Left colon (tissue), 2 donors: ENCODE measurements at places on chromosomes 2 and 18.

DNA sequence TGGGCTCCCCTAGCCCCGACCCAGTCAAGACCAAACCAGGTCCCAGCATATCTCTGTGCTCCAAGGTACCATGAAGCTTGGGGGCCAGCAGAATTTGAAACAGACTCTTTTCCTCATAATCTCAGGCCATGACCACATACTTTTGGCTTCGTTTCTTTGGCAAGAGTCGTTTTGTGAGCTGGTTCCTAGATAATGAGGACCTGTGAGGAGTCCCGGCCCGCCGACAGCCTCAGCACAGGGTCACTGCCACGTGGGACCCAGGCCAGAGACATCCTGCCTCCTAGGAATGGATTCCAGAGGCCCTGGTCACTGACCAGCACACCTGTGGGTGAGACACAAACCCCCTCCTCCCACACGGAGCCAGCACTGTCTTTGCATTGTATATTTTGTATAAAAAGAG, 73.5 kb downstream of the VAPA start:
- no peak for DNase-seq

DNA sequence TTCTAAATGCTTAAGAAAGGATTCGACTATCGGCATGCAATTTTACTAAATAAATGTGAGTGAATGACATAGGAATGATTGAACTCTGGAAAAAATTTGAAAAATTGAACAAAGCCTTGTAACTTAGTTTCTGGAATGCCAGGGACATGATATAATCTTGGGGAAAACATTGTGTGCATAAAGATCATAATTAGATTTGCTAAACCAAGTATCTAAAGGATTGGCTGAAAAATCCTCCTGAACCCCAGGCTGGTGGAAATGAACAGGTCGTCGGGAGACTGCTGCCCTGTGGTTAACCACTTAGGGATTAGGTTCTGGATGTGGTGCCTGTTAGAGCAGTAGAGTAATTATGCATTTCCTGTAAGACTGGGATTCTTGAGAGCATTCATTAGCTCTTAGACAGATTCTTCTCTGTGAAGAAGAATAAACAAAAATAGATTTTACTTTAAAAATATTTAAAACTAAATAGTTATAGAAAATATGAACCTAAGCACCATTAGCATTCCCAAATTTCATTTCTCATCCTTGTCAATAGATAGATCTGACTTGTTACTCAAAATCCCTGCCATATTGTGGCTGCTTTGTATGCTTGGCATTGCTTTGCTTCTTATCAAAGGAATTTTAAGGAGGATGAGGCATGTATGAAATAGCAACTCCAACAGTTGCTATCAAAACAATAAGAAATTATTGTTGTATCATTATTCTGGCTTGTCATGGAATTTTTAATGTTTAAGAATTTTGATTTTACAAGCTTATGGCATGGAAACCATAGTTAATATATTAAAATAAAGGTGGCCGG, 55.9 kb downstream of the LYPD6B start:
- no peak for DNase-seq

DNA sequence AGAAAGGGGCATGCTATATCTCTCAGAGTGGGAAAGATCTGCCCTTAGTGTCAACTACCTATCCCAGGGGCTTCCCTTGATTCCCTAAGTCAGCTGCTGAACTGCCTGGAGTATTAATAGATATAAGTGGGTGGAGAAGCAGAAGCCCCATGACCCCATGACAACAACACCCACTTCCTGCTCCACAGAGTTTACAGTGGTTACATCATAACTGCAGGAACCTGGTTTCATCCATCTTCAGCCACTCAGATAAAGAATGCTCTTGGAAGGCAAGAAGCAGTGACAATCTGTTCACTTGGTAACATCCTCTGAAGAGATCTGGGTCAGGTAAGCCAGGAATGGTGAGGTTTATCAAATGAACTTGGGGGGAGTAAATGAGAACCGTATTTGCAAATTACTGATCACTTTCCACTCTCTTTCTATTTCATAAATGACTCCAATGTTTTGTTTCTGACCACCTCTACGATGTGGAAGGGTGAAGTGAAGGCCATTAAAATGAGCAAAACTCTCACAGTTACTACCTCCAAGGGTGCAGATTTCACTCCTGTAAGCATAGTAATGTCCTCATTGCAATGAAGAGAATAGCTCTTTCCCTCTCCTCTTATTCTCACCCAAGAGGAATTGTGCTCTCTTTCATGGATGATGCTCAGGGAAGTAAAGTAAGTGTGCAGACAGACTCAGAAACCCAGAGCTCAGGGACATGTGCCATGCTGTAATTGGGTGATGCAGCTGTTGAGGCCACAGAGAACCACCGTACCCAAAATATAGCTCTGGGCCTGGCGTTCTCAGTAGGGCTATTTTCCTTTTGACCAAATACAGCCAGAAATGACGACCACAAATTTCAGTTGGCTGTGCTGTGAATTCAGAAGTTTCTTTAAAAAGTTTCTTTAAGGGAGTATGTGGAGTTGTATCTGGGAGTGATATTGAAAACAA, 192.8 kb upstream of the APCDD1 start:
- DNase-seq = no peak

- DNase-seq = no peak
Observed at GRCh38 chr2:61272421-61273070, 110.6 kb downstream of the C2orf74 start.

- DNase-seq = no peak
Observed at GRCh38 chr2:178830451-178830850, 23.2 kb upstream of the TTN start.

DNA sequence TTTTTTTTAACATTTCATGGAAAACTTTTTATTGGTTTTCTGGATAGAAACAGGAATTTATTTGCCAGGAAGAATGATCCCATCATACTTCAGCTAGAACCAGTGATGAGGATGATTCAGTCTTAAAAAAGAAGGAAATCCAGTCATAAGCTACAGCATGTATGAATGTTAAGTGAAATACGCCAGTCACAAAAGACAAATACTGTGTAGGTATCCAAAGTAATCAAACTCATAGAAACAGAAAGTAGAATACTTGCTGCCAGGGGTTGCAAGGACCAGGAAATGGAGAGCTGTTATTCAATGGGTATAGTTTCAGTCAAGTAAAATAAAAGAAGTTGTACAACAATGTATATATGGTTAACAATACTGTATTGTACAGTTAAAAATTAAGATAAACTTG, 21.3 kb downstream of the PSME4 start:
- no peak for DNase-seq

GRCh38 chr18:5606951-5607350, 63.2 kb upstream of the EPB41L3 start:
- DNase-seq = no peak

- DNase-seq = no peak
Observed at GRCh38 chr18:73684647-73685046, 463.0 kb downstream of the FBXO15 start.

DNA sequence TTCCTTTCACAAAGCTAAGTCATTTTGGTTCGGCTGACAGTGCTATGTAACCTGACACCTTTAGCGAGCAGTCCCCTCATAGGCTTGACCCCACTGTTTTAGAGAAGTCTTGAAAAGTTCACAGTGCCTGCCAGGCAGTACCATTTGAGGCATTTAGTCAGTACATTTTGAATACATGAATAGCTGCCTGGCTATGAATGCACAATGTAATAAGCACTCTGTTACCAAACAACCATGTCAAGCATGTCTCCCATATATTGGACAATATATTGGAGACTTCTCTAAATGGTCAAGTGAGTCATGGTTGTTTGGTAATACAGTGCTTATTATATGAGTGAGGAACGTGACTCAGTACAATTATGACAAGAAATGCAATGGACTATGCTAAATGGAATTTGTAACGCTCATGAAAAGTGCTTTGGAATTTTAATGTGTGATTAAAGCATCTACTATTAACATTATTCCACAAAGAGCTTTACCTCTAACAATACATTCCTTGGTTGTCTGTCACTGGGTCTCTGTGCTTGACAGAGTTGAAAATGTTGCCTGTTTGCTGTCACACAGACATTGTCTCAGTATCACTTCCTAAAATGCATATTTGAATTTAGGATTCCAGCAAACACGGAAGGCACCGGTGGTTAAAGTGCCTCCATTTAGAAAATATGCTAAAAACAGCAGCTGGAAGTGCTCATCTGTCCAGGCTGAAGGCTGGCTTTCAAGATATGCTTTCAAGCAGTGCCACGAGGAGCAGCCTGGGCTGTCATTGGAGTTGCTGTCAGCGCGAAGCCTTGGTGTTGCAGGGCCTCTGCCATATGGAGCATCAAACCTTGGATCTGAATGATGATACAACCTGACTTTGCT, 458.6 kb downstream of the FBXO15 start:
- DNase-seq = no peak

GRCh38 chr18:35110554-35111485, 69.6 kb downstream of the MAPRE2 start:
- DNase-seq = no peak

GRCh38 chr2:86323273-86324021, 14.0 kb downstream of the REEP1 start:
- DNase-seq = no peak

DNA sequence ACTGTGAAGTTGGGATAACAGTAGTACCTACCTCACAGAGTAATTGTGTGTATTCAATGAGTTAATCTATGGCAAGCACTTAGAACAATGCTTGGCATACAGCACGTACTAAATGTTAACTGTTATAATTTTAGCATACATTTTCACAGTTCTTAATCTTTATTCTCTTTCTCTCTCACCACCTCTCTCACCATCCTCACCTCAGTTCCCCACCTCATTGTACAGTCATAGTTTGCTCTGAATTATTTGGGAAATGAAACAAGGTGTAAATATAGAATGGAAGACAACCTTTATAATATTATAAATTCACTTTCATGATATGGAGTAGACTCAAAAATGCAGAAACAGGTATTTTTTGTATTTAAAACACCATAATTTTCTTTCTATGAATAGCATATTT, 40.0 kb upstream of the DNAH7 start:
- no peak for DNase-seq

DNA sequence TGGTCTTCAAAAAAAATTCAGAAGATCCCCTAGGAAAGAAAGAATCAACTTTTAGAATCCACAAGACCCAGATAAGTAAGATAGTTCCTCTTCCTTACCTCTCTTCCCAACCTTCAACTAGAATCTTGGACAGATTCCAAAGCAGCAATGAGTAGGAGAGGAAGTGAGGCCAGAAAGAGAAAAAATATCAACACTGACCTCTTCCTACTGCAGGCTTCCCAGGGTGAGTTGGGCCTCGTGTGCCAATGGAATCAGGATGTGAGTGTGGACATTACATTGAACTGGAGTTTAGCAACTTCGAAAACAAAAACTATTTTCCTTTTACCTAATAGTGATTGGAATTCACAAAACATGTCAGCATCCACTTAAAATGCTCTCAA, 102.5 kb upstream of the PIEZO2 start:
- no peak for DNase-seq

DNA sequence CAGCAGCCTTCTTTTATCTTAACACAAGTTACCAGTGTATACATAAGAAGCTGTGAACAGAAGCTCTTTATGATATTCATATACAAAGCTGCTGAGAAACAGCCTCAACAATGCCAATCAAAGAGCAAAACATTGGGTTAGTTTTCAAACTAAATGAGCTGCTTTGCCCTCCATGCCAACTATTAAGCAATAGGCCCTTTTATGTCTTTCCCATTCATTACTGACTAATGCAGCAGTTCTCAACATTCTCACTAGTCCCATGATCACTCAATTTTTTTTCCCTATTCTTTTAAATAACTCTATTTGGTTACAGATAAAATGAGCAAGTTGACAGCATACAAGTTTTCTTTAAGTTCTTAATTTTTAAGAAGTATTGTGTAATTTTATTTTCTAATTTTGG, 57.9 kb upstream of the FRZB start:
- no peak for DNase-seq

GRCh38 chr18:69528435-69528834, 127.7 kb downstream of the DOK6 start:
- DNase-seq = no peak

- no peak for DNase-seq
Observed at GRCh38 chr2:239509373-239510143, 108.7 kb upstream of the HDAC4 start.

DNA sequence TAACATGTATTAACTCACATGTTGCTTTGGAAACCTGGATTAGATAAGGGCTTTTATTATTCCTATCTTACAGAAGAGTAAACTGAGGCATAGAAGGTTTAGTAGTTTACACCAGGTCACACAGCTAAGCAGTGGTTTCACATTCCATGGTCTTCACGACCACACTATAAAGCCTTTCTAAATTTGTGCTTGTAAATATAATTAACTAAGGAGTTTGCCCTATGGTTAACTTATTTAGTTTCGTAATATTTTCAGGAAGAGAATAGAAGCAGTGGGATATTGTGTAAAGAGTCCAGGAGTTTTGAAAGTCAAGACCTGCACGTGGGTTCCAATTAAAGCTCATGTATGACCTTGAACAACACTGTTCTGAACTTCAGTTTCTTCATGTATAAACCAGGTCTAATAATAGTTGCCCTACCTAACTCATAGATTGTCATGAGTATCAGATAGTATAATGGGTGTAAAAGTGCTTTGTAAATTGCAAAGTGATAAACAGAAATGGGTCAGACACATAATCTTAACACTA, 19.5 kb upstream of the SOS1 start:
- DNase-seq = no peak

DNA sequence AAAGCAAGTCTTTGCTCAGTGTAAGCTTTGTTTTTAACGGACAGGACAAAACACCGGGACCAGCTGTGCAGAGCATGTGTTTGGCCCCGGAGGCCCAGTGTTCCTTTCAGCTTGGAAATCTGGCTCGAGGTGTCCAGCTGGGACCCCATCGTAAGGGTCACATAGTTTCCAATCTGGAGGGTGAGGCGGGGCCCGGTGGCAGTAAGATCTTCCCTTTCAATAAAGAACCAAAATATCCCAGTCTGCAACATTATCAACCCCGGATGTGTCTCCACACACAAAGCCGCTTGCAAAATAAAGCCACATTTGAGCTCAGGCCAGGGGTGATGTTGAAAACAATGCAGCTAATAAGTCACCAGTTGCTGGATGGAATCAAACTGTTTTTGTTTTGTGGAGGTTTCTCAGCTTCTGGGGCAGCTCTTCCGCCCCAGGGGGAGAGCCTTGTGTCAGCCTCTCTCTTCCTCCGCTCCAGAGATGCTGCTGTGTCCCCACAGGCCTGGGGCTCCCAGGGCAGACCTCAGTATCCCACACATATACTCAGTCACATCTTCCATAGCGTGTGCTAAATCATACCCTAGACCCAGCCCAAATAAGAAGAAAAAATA, 138.6 kb upstream of the GLI2 start:
- DNase-seq = no peak

GRCh38 chr2:235098736-235099494, 147.1 kb downstream of the SH3BP4 start:
- DNase-seq = no peak

DNA sequence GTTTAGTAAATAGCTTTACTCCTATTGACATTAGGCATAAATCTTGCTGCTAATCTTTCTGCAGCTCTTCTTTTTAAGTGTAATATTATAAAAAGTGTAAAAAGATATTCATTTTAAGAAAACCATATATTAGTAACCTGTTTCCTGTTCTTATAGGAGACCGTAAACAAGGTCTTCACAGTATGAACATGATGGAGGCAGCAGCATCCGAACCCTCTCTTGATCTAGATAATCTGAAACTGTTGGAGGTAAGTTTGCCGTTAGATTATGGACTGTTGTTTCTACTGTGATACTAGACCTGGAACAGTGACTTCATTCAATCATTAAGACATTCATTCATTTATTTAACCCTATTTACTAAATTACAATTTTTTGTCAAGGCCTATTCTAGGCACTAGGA, 120.0 kb upstream of the FAM117B start:
- DNase-seq = no peak
